ENCODE measurements at places on chromosomes 2 and 18. TPM values are rescaled to one million over a fixed set of nuclear protein-coding genes. Genes with fewer than 3 reads are reported as not detected.

LRRC30 gene
- not detected for total RNA-seq

CIDEA gene
- 3.5 TPM for total RNA-seq

TWIST2 gene
- 7.2 TPM for total RNA-seq

SPP2 gene
- not detected for total RNA-seq

UGT1A5 gene
- not detected for total RNA-seq

KIAA2012 gene
- total RNA-seq, result not detected

E2F6 gene
- 13.9 TPM for total RNA-seq

GRCh38 chr2:239831001-239831731 is 194.0 kb downstream of the NDUFA10 start:
- DNase-seq, result no peak

- no peak for DNase-seq
Observed at GRCh38 chr2:166613226-166613625, 119.2 kb upstream of the SCN7A start.

- DNase-seq, result no peak
Observed at GRCh38 chr2:197256021-197256420, 54.6 kb downstream of the ANKRD44 start.

- no peak for DNase-seq
Observed at GRCh38 chr2:192283450-192283849, 88.7 kb upstream of the TMEFF2 start.

DNA sequence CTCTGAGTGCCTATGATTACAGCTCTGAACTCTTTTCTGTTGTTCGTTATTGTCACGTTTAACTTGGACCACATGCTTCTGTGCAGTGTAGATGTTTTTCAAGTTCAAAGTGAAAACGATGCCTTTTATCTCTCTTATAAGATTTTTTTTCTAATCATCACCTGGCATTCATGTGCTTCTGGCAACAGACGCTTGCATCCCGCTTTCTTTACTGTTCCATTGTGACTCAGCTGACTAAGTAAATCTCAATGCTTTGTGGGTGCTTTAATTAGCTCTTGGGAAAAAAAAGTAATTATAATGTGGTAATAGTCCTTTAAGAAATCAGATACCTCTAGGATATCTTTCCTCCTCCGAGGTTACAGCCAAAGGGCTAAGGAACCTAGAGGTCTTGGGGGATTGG is 31.2 kb upstream of the RMP24 start:
- no peak for DNase-seq

- no peak for DNase-seq
Observed at GRCh38 chr2:237354892-237355291, 59.1 kb downstream of the COL6A3 start.

DNA sequence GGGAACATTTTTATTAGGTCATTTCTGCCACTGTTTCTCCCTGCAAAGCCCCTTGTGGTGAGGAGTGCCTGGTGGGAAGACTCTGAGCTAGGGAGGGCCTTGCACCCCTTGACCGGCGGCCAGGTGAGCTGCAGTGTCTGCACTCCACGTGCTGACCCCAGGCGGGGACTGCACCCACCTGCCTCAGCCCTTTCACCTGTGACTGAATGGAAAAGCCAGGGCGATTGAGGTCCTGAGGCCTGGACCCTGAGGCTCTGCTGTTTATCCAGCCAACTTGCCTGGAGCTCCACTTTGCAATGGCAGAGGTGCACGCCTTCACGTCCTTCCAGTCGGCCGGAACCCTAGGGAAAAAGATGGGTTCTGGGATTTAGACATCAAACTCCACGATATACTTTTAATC is 53.1 kb downstream of the TMEM18 start:
- DNase-seq, result no peak

DNA sequence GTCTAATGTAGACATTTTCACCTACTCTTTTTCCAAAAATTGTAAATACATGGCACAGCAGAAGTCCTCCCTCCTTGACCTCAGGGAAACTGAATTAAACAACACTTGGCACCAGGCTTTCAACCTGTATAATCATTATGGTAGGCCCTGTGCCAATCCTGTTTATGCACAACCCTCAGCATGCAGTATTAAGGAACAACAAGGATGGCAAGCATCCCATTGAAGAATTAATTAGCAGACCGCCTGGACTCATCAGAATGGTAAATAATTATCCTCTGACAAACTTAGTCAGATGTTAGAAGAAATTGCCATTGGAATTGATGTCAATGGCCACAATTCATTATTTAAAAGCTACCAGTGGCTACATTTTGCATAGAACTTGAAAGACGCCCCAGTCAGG is 66.3 kb upstream of the GALNT5 start:
- no peak for DNase-seq

DNA sequence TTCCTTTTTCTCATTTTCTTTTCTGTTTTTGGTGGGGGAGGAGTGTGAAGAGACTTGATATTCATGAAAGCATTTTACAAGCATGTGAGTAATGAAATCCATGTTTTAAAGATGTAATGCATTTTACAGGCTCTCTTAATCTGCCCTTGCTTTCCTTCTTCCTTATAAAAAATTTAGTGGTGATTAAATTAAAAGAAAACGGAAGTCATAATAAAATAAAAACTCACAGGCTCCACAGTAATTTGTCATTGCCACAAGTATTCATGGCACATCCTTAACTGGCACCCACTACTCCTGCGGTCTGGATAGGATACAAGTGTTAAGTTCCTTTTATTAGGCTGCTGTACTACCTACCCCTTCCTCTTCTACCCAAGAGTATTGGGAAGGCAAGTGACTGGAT is 241.2 kb downstream of the SLC4A3 start:
- no peak for DNase-seq

GRCh38 chr2:172596776-172597175 is 40.9 kb downstream of the PDK1 start:
- no peak for DNase-seq

Measured in glomerular endothelial cell (primary cell).